ENCODE measurements at places on chromosomes 4 and X.
A peak's percentile ranks its signal among the peaks of the same experiment; 100 is the strongest.

- DNase-seq: no peak
Measured at GRCh38 chr4:79747252-79747651, 325.8 kb downstream of the ANTXR2 start.

- no peak for DNase-seq
Measured at GRCh38 chr4:115332078-115332477, 218.7 kb upstream of the NDST4 start.

DNA sequence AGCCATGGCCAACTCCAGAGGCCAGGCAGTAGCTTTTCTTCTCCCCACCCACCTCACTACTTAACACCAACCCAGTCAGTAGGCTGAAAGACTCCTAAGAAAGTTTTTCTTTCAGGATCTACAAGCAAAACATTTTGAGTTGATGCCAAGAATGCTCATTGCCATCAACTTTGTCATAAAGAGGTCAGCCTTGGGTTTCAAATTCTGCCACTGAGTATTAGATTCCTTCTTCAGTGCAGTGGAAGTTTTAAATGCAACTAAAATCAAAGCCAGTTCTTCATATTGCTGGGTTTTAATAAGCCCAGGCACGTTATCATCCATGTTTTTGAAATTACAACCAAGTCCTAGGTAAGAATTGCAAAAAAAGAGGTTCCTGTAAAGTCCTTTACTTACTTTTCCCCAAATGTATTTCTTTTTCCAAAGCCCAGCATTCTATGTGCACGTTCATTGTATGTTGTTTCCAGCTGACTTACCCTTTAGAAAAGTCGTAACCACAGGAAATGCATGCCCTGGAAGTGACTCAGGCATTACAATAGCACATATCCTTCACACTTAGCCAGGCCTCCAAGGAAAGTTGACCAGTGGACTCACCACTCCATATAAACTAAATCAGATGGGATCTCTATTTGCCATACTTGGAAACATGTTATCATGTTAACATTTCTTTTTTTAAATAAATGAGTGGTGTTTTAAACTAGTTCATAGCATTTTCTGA lies 229.9 kb downstream of the SOX3 start:
- DNase-seq: no peak

DNA sequence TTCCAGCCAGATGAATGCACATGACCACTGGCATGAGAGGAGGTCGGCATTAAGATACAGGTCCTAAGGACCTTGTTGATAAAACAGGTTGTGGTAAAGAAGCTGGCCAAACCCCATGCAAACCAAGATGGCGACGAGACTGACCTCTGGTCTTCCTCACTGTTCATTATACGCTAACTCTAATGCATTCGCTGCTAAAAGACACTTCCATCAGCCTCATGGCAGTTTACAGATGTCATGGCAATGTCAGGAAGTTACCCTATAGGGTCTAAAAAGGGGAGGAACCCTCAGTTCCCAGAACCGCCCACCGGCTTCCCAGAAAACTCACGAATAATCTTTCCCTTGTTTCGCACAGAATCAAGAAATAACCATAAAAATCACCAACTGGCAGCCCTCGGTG lies 182.4 kb downstream of the DHRSX start:
- no peak for DNase-seq

DNA sequence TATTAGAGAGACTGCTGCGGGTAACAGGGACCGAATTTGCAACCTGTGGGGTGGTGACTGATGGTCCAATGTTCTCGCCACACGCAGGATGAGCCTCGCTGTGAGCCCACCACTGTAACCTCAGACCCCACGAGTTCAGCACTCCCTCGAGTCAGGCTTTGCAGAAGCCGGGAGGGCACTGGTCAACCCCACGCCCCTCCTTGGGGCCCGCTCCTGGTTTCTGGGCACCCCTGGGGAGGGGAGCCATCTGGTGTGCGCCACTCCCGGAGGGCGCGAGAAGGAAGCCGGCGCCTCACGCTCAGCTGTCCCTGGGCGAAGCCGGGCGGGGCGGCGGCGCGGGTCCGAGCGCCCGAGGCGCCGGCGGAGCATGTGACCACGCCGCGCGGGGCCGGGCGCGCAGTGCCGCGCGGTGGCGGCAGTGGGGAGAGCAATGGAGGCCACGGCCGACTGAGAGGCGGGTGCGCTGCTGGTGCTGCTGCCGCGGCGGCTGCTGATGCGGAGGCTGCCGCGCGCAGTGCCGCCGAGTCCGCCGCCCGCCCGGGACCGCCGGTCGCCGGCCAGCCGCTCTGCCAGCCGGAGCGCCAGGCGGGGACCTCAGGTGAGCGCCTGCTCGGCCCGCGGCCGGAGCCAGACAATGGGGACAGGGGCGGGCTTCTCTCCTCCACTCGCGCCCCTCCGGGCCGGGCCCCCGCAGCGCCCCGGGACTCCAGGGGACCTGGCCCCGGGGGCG lies 100.1 kb downstream of the CEP135 start:
- DNase-seq: peak; percentile 9

GRCh38 chrX:41542135-41542534 lies 95.0 kb downstream of the NYX start:
- DNase-seq: no peak

DNA sequence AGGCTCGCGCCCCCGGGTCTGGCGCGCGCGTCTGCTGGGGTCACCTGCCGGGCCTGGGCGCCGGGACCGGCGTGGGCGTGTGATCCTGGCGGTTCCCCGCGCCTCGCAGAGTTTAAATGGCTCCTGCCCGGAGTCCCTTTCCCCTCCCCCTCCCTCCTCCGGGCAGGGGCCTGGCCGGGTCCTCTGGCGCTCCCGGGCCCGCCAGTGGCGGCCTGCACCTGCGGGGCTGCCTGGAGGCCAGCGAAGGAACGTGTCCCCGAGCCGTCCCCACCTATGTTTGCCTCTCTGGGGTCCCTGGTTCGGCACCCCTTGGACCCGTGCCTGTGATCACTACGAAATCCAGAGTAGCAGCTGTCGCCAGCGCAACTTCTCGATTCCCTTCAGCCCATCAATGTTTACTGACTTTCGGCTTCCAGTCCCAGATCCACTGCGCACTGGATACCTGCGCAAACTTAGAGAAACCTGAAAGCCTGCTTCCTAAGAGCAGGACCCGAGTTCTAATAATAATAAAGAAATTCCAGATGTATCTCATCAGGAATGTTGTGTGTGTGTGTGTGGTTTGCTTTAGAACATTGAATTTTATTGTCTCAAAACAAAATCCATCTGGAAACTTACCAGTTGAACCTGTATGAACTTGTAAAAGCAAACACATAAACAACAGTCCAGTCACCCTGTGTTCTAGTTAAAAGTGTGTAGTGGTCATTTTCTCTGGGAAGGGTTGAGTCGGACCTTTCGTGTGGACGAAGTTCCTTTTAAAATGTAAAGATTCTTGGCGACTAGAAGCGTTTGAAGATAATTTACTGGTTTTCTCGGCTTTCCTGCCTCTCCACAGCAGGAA lies 788 bp downstream of the SHROOM2 start:
- no peak for DNase-seq

- DNase-seq: no peak
Measured at GRCh38 chr4:83686166-83686565, 150.3 kb downstream of the GPAT3 start.

- peak; percentile 28 for DNase-seq
Measured at GRCh38 chr4:183407128-183407585, 37.3 kb upstream of the CDKN2AIP start.

GRCh38 chr4:183300070-183300469 lies 20.0 kb downstream of the CLDN22 start:
- no peak for DNase-seq

GRCh38 chrX:39574178-39574577 lies 523.6 kb downstream of the BCOR start:
- no peak for DNase-seq

DNA sequence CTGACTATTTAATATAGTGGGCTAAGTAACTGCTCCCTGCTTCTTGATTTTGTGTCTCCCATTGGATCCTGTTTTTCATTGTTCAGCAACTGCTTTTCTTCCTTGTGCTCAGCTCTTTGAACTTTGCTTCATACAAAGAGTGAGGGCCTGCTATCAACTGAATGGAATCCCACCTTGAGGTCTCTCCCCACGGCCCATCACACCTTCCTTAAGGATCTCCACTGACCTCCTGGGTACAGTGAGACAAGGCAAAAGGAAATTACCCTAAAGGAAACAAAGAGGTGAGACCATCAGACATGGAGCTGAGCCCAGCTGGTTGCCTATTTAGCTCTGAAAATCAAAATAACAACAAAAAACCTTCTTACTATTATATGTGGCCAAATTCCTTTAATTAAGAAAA lies 91.3 kb upstream of the RPL34 start:
- DNase-seq: no peak

GRCh38 chr4:77669946-77670590 lies 64.4 kb downstream of the CXCL13 start:
- no peak for DNase-seq

GRCh38 chr4:13292372-13292771 lies 191.8 kb downstream of the RAB28 start:
- DNase-seq: no peak

DNA sequence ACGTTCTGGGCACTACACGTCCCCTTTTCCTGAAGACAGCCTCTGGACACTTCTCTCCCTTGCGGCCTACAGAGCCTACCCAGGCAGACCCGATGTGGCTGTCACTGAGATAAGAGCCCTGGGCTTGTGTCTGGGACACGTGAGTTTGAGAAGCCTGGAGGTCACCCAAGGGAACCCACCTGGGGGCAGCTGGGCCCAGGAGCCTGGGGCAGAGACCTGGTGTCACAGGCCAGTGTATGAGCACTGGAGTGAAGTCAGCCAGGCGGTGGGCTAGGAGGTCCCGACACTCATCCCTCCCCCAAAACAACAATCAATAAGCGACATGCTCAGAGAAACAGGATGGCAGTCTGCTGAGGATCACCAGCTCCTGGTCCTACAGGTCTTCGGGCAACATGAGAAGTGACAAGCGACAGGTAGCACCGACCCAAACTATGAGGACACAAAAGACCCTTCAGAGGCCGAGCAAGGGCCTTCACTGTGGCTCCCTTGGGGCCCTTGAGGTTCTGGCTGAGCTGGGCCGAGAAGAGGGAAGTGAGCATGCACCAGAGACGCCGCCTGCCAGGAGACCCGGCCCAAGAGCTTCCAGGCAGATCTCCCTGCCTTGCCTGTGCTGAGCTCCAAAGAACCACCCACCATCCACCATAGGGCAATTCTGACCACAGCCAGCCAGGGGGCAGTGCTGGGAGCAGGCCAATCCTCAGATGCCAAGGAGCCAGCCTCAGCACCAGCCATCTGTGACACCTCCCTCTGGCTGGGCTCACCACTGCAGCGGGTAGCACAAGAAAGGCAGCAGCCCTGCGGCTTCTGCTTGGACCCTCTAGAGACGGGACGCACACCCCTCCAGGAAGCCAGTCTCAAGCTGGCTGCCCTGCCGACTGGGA lies 11.0 kb upstream of the DUSP9 start:
- DNase-seq: no peak

GRCh38 chr4:17511051-17511450 lies 839 bp downstream of the QDPR start:
- peak; percentile 4 for DNase-seq

- DNase-seq: no peak
Measured at GRCh38 chrX:55074851-55075467, at the start of gene PAGE2B. Gene PAGE2B (plus strand): TSS chrX:55075030. CDS start chrX:55076042, 1,012 bp downstream.

DNA sequence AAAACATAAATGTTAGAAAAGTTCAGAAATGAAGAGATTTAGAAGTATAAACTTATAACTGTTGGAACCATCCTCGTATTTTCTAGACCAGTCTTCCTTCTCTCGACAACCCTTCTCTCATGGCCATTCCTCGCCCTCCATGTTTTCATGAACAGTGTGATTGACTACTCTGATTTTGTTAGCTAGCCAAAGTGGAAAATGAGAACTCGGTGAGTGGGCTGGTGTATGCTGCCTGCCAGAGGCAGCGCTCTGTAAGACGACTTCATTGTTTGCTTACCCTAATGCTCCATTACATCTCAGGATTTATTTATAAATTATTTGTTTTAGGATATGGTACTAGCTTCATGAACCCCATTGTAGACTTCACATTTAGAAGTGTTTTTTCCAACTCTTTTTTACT lies 153.0 kb downstream of the CBR4 start:
- no peak for DNase-seq

GRCh38 chr4:86400216-86400615 lies 40.4 kb upstream of the MAPK10 start:
- DNase-seq: no peak

- DNase-seq: no peak
Measured at GRCh38 chr4:19693936-19694570, 557.7 kb upstream of the SLIT2 start.

DNA sequence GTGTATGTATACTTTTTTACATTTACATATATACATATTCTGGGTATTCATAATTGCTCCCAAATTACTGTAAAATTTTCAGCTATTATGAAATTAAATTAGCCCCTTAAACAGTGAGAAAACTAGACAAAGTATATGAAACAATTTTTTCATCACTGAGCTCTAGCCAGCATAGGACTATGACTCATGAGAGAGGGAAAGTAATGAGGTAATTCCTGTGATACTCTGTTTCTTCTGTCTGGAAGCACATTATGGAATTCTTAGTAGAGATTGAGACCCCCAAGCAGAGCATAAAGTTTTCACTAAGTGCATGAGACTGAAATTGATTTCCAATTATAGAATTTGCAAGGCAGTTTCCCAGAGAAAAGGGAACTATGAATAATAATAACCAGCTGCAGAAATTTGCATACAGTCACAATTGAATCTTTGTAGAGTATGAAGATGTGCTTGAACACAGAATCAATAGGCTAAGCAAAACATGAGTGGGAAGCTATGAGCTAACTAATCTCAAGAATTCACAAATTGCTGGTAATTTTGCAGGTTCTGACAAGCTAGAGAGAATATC lies 779.3 kb downstream of the ARAP2 start:
- no peak for DNase-seq

GRCh38 chr4:92182736-92183407 lies 120.9 kb upstream of the GRID2 start:
- DNase-seq: no peak

- DNase-seq: no peak
Measured at GRCh38 chr4:125313497-125313896, 1.3 kb upstream of the FAT4 start.

DNA sequence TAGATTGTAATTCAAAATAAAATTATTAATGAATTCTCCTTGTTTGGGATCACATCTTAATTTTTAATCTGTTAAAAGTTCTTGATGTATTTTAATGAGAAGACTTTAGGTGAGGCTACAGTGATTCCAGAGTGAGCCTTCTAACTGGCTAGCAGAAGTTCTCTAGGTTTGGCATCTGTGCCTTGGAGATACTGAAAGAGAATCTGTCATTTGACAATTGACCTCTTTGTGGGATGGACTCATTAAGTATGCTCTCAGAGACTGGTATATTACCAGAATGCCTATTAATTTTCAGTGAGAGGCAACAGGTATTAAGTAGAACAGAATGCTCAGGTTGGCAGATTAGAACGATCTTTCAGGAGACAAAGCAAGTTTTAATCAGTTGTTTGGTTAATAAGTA lies 10.2 kb downstream of the CCNG2 start:
- no peak for DNase-seq

DNA sequence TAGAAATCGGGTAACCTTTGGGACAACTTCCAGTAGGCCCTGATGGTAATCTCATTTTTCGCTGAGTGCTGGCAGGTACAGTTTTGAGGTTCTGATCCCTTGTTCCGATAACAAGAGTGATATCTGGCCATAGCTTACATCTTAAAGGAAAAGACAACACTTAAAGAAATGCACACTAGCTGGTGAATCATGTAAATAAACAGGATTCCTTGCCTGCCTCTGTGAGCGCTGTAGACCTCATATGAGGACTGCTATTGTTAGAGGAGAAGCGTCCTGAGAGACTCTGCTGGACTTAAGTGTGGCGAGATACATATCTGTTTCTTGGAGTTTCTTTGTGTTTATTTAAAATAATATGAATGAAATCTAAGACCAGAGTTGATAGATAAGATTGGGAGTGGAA lies 149.3 kb upstream of the SLC4A4 start:
- DNase-seq: no peak
